ENCODE measurements at places on chromosomes 13 and 19. TPM values are rescaled to one million over a fixed set of nuclear protein-coding genes. Genes with fewer than 3 reads are reported as not detected.

ZNF471 gene
- polyA plus RNA-seq, result 39.1 TPM

NAPSA gene
- polyA plus RNA-seq, result 9.6 TPM

MARK4 gene
- 41.7 TPM for polyA plus RNA-seq

GRCh38 chr19:8881512-8881911, 49.3 kb downstream of the MBD3L1 start:
- no peak for DNase-seq

DNA sequence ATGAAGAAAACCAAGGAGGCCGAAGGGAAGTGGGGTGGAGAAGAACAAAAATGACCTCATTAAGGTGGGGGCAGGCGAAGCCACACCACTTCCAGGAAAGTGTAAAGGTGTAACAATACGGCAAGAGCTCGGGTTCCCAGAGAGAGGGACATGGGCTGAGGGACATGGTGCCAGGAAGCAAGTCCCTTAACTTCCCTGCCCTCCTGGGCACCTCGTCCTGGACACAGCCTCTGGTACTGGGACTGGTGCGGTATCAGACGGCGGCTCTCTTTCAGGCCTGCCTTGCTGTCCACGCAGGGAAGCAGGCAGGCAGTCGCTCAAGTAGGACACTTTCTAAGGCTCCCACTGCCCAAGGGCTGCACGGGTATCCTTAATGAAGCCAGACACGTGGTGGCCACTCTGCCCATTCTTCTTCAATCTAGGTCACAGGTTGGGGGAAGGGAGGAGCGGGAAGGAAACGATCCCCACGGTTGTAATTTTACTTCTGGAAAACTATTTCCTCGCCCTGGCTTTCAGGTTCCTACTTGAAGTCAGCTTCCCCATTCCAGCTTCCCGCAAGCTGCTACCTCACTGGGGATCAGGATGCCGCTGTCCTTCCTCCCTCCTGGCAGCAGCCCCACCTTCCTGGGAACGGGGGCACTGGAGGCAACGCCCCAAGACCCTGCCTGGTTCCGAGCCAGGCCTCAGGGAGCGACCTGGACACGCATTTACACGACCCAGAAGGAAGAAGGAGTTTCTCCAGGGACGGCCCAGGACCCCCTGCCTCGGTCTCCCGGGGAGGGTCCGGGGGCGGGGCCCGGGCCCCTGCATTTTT, 1.2 kb downstream of the AP3D1 start:
- DNase-seq, result no peak

DNA sequence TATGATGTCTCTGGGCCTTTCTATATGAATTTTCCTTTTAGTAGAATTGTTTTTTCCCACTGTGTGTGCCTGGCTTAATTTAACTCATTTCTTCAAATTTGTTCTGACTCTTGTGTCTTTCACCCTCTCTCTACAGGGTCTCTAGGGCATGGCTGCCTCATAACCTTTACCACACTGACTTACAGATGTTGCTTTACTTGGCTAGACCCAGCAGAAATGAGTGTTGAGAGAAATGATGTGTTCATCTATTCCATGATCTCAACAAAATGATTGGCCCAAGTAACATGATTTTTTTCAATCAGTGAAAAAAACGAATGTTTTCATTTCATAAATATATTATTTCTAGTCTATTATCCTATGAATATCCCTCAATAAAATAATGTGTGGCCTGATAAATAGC, 195.0 kb downstream of the GPC5 start:
- no peak for DNase-seq

GRCh38 chr13:66937423-66937822, 292.7 kb downstream of the PCDH9 start:
- DNase-seq, result no peak

- DNase-seq, result no peak
Measured at GRCh38 chr19:4916292-4917082, 7.2 kb downstream of the UHRF1 start.

- DNase-seq, result no peak
Measured at GRCh38 chr13:104460554-104460953, 1394.3 kb upstream of the SLC10A2 start.

GRCh38 chr19:17240062-17240752, 5.5 kb downstream of the NR2F6 start:
- DNase-seq, result no peak

Measured in left kidney (tissue), 8 donors.